MV-4-11 (cell line): ENCODE measurements at places on chromosomes 11 and 22.

GRCh38 chr22:23023294-23023693 is 47.0 kb upstream of the GNAZ start:
- DNase-seq, result no peak

DNA sequence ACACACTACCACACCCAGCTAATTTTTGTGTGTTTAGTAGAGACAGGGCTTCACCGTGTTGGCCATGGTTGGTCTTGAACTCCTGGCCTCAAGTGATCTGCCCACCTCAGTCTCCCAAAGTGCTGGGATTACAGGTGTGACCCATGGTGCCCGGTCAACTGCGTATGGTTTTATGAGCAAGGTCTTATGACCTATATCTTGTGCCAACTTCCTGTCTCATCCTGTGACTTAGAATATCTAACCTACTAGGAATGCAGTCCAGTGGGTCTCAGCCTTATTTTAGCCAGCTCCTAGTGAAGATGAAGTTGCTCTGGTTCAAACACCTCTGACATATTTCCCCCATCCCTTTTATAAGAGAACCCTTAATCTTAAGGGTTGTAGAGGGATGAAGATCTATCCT is 66.1 kb upstream of the OR5AN1 start:
- DNase-seq, result no peak

- no peak for DNase-seq
Observed at GRCh38 chr22:44409211-44409973, 88.6 kb downstream of the RTL6 start.

DNA sequence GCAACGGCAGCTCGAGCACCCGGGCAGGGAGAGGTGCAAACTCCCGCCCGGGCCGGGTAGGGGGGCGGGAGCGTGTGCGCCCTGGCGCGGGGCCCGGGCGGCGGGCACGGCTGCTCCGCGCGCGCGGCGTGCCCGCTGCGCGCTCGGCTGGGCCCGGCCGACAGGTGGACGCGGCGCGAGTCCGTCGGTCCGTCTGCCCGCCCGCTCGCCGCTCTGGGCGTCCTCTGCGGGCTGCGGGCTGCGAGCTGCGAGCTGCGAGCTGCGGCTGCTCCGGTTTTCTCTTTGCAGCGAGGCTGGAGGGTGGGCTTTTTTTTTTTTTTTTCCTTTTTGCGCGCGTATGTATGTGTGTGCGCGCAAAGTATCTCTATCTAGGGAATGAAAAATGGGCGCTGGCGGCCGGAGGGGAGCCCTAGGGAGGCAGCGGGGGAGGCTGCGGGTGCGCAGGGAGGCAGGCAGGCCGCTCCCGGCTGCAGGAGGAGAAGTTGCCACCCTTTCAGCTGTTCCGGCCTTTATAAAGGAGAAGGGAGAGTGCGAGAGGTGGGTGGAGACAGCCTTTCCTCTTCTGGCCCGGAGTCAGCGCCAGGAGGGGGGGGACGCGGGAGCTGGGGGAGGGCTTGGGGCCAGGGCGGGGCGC is at the start of gene PDGFB:
TSS of gene PDGFB (minus strand) at position 487 of the 634 bp plus-strand sequence. CDS start 1,019 bp downstream, outside the sequence.
- DNase-seq, result peak; percentile 31

DNA sequence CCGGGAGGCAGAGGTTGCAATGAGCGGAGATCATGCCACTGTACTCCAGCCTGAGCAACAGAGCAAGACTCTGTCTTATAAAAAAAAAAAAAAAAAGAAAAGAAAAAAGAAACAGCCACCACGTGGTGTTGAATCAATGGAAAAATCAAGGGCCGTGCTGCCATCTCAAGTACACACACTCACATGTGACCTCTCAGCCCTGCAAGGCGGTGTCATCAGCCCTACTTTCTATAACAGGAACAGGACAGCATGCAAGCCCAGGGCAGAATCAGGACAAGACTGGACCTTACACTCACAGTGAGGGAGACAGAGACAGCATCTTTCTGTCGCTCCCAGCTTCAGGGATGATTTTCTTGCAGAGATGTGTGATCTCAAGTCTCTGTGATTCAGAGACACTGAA is 179.6 kb downstream of the MPPED1 start:
- no peak for DNase-seq

GRCh38 chr11:44139565-44140330 is 44.3 kb downstream of the EXT2 start:
- no peak for DNase-seq

GRCh38 chr11:102546427-102546826 is 15.9 kb upstream of the MMP7 start:
- no peak for DNase-seq
